Inflammatory macrophage treated with lipopolysaccharide for 1 hour (primary cell): ENCODE measurements at places on chromosomes 12 and 14.

- no peak for DNase-seq
Observed at GRCh38 chr14:65042296-65042695, 55.6 kb downstream of the FNTB start.

GRCh38 chr12:95997911-95998510 lies 1.9 kb upstream of the HAL start:
- DNase-seq: no peak

GRCh38 chr12:105275997-105276733 lies 40.2 kb upstream of the APPL2 start:
- peak; percentile 37 for DNase-seq

GRCh38 chr12:88308825-88309224 lies 166.7 kb downstream of the TMTC3 start:
- DNase-seq: no peak

DNA sequence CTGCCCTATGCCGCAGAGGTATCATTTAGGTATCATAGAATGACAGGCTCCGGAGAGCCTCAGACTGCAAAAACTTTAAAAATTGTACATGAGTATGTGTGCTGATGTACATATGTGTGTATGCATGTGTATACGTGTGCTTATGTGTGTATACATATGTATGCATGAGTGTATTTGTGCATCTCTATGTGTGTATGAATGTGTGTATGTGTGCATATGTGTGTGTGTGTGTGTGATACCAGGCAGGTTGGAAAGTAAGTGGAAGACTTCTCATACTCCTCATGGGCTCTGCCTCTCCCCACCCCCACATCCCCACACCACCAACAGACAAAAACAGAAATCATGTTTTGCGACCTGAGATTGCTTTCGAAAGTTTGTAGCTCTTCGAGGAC lies 621 bp upstream of the TMEM117 start:
- DNase-seq: no peak

DNA sequence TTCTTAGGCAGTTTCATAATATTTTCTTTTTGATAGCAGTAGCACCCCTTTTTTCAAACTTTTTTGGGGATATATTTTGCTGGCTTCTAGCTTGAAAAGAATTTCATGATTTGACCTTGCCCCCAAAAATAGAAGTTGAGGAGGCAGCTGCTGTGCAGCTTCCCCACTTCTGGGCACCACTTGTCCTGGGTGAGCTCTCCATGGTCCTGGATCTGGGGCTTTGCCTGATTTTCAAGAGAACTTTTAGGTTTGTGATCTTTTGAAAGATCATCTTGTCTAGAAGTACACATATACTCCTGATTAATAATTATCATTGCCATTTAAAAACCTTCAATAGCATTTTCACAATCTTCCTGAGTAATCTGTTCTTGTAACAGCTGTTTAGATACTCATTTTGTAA lies 271.6 kb downstream of the NPAS3 start:
- no peak for DNase-seq

- peak; percentile 0 for DNase-seq
Observed at GRCh38 chr14:44316647-44317440, 190.2 kb downstream of the FSCB start.

- DNase-seq: no peak
Observed at GRCh38 chr12:115869604-115870003, 407.9 kb downstream of the MED13L start.

DNA sequence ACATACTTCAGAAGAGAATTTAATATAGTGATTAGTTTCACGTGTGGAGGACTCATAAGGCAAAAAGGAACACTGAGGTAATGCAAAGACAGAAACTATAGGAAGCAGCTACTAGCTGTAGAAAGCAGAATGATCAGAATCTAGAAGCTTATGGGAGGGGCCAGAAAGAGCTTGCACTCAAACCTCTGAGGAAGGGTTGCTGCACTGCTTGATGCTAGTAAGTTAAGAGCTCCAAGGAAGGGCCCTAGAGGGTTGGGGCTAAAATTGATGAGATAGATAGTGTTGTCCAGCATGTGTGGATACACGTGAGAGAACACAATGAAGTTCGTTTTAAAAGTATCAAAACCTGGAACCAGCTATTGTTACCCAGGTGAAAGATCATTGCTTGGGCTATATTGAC lies 311.1 kb downstream of the SLC6A15 start:
- DNase-seq: no peak

DNA sequence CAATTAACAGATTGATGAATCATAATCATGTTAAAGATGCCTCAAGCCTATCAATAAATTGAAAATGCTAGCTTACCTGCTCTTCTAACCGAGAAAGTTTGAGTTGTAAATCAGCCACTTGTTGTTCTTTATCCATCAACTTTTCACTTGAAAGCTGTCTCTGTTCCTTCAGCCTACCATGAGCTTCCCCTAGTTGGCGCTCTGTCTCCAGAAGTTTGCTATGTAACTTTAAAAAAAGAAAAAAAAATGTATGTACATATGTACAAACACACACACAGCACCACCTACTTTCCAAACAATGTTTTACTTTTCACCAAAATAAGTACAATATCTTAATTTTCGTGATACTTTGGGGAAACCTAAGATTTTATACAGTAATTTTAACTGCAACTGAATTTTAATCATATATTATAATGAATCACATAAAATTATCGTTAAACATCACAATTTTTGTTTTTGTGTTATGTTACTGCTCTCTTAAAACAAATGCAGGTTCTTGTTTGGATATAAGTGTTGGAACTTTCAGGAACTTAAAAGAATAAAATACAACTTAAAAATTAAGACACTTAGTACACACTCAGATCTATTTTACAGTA lies 101.2 kb downstream of the EEA1 start:
- peak; percentile 22 for DNase-seq
